ENCODE measurements at places on chromosomes 16 and 17. TPM values are rescaled to one million over a fixed set of nuclear protein-coding genes. Genes with fewer than 3 reads are reported as not detected.

DNA sequence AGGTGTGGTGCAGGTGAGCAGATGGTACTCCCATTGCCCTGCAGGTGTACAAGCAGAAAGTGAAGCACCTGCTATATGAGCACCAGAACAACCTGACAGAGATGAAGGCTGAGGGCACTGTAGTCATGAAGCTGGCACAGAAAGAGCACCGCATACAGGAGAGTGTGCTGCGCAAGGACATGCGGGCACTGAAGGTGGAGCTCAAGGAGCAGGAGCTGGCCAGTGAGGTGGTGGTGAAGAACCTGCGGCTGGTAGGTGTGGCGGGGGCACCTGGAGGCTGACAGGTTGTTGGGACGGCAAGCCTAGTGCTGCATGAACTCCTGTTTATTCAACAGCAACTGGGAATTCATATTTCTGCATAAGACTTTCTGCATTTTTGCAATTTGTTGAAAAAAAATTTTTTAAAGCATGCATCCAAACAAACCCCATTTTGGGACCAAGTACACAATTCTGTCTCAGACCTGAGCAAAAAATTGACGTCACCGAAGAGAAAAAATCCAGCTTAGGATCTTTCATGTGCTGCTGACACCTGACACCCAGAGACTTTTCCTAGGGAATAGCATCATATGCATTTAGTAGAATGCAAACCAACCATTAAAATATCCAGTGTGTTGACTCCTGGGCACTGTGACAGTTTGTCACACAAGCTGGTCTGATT, 13.5 kb upstream of the DBNDD1 start:
- DNase-seq = no peak

DNA sequence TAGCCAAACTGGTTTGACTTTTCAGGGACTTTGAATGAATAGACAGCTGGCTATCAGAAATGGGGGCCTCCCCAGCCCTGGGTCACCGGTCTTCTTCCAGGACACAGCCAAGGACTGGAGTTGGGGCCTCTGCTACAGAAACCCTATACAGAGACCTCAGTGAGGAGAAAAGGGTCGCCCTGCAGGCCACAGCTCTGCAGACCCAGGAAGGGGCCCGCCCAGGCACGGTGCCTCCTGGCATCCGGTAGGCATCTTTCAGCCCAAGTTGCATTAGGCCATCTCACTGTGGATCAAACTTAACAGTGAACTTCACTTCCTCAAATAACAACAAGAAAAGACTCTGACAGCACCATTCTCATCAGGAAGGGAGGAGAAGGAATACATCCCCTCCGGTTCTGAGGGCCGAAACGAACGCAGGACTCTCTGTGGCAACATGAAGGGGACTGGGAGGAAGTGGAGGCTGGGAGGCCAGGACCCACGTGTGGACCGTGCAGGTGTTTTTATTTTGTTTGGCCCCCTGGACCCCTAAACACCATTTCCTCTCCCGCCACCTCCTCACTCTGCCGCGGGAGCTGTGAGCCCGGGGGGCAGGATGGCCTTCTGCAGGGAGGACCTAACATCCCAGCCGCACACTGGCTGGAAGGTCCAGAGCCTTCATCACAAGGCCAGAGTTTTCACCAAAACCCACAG, 7.2 kb downstream of the SLC38A10 start:
- DNase-seq = no peak

- no peak for DNase-seq
Observed at GRCh38 chr16:69481901-69482341, 57.5 kb downstream of the CYB5B start.

DNA sequence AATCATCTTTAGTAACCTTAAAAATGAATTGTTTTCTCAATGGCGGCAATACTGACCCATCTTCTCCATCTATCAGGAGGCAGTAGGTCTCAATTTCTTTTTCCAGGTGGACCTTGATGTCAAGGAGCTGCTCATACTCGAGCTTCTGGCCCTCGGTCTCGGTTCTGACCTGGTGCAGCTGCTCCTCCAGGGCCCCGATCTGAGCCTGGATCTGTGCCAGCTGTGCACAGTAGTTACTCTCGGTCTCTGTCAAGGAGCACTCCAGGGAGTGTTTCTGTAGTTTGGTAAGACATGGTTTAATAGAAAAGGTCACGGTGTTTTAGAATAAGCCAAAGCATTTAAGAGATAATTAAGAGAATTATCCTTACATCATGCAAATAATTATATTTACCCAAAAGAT, 4.9 kb downstream of the KRT27 start:
- DNase-seq = no peak

DNA sequence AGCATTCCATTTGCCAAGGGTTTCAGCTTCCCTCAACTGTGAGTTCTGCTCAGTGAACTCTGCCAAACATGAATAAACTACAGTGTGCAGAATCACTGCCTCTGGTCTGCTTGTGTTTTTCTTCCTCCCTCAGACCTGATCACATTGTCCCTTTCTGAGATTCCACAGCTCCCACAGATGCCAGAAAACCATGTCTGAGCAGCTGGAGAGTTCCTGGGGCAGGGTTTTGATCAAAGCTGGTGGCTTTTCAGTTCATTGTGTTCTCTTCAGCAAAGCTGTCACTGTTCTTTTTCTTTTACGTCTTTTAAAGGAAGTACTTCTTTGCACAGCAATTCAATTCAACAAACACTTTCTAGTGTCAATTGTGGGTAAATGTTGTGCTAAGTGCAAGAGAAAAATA, 555.8 kb downstream of the RBFOX1 start:
- no peak for DNase-seq

DNA sequence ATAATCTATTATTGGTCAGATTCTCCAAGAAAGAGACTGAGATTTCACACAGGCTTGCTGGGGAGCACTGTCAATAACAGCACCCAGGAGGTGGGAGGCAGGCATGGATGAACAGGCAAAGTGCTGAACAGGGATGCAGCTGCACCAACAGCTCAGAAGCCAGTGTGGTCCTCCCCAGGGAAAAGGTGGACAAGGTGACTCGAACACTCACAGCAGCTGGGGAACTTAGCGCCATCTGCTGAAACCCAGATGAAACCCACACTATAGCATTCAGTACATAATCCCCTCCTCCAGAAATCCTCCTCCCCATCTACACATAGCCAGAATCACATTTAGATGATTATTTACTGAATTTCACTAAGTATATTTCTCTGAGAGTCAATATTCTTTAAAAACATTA, 255.2 kb upstream of the WSB1 start:
- no peak for DNase-seq

- DNase-seq = no peak
Observed at GRCh38 chr16:31181102-31181830, 1.3 kb downstream of the FUS start.

GRCh38 chr16:30767767-30768465, 5.8 kb downstream of the RNF40 start:
- DNase-seq = no peak

DNA sequence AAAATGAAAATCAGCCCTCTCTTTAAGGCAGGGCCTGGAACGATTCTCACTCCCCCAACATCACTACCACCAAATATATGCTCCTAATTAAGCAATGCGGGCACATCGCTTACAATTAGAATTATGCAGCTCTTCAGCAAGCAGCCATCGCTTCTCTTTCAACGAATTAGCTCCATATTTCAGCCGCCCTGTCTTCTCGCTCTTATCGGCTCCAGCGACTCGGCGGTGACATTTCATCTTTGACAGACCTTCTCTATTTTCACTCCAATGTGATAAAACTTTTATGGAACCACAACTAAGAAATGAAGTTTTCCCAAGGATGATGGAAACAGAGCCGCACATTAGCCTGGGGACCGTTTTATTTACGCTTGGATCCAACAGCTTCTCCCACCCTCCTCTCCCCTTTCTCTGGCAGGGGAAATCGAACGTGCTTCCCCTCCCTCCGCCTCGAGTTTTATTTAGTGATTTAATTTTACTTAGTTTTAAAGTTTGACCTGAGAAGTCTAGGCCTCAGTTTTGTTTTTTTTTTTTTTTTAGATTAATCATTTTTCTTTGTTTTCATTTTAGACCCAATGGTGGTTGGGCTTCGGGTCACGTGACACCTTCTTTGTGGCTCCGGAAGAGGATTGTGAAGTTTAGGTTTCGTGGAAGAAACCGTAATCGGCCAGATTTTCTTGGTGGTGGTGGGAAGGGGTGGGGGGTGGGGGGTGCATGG, 3.1 kb upstream of the HOXB2 start:
- no peak for DNase-seq

GRCh38 chr17:27236717-27237315, 57.1 kb upstream of the WSB1 start:
- DNase-seq = peak; percentile 26

- no peak for DNase-seq
Observed at GRCh38 chr17:48055531-48056245, 7.5 kb downstream of the NFE2L1 start.

DNA sequence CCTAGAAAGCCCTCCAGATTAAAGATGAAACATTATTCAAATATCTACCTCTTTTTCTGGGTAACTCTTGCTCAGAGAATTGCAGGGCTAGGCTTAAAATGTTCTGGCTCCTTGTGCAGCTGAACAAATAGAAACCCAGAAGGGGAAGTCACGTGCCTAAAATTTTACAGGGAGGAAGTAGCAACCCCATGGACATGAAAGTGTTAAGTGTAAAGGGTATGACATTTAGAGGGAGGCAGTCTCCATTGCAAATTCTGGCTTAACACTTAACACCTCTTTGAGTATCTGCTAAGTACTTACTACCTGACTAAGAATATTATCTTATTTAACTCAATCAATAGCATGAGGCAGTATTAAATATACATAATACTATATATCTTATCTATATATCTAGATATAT, 376.1 kb upstream of the ERCC4 start:
- DNase-seq = no peak

- DNase-seq = no peak
Observed at GRCh38 chr16:86868786-86869185, 290.4 kb downstream of the FOXL1 start.

DNA sequence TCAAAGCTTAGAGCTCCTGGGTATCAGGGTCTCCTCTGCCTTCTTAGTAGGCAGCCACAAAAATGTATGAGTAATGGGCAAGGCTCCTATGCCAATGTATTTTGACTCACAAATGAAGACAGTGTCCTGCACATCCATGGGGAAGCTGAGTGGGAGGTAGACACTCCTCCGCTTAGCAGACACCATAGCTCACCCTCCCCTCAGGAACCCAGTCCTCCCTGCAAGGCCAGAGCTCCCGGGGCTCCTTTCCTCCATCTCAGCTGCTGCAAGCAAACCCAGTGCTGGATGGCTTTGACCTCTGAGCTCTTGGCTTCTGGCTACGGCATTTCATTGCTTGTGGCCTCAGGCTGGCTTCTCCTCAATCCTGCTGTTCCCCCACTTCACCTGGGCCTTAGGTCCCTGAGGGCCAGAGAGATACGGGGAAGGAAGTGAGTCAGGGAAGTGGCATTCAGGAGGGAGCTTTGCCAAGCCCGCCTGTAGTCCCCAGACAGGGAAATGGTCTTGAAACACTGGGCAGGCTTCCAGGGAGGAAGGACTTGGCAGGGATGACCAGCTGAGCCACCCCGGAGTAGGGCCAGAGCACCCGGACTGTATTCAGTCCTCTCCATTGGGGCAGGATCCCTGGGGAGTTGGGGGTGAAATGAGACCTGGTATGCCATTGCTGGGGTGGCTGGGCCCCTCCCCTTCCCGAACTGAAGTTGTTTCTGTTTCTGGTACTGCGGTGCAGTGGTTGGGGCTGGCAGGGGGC, 4.5 kb downstream of the ABCC3 start:
- DNase-seq = peak; percentile 86

The SOX8 gene
- total RNA-seq = not detected

The CHST4 gene
- total RNA-seq = 1.1 TPM

The KRT33B gene
- 0.29 TPM for total RNA-seq
